Stomach (tissue), 19 donors: ENCODE measurements at places on chromosomes 13 and 19.

- DNase-seq = no peak
Observed at GRCh38 chr13:26679411-26680122, 81.0 kb downstream of the GPR12 start.

- no peak for DNase-seq
Observed at GRCh38 chr13:106916329-106916976, 348.5 kb upstream of the ARGLU1 start.

GRCh38 chr19:29411113-29411581 is 114.6 kb upstream of the VSTM2B start:
- no peak for DNase-seq

DNA sequence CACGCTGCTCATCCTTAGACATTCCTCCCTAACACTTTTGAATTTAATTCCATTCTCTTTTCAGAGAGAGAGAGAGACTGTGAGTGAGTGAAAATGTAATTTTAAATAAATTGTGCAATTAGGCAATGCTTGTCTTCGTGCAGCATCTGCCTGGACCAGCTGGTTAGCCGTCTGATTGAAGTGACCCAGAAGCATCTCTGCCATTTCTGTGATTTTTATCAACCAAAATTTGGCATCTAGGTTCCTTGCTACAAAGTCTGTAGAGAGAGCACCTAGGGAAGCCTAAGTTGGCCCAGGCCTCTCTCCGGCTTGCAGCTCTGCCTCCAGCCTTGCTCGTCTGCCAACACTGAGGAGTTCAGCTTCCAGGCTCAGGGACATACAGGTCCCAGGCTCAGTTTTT is 138.6 kb upstream of the GPR12 start:
- no peak for DNase-seq

GRCh38 chr19:14762111-14762510 is 16.2 kb downstream of the ADGRE2 start:
- no peak for DNase-seq

DNA sequence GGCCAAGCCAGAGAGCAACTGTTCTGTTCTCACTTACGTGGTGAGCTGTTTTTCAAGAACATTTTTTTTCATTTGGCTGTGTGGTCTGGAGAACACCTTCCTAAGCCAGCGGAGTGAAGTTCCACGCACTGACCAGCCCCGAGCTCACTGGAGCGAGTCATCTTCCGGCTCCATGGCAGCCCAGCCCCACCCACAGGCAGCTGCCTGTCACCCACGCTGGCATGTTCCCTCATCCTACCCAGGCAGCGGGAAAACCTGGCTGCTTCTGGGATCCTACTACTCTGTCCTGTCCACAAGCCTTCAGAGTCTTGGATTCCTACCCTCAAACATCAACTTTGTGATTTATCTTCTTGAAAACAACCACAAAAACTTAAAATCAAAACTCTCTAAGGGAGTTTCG is 76.2 kb downstream of the GGACT start:
- DNase-seq = no peak
